Kidney epithelial cell (primary cell): ENCODE measurements at places on chromosomes 7 and 10. TPM values are rescaled to one million over a fixed set of nuclear protein-coding genes. Genes with fewer than 3 reads are reported as not detected.

DNA sequence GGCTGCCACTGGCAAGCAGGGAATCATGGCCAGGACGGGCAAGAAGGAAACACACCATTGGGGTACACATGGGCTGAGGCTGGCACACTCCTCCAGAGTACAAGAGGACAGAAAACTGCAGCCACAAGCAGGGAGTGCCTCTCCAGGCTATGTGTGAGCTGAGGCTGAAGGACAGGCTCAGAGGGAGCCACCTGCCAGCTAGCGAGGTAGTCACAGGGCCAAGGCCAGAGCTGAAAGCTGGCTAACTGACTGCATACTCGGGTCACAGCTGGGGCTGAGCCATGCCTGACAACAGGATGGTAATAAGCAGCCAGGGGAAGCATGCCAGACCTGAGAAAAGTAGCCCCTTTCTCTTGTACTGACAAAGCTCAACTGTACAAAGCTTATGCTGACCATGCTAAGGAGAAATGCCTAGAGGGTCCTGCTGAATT lies 52.0 kb downstream of the KIF5B start:
- DNase-seq = no peak

DNA sequence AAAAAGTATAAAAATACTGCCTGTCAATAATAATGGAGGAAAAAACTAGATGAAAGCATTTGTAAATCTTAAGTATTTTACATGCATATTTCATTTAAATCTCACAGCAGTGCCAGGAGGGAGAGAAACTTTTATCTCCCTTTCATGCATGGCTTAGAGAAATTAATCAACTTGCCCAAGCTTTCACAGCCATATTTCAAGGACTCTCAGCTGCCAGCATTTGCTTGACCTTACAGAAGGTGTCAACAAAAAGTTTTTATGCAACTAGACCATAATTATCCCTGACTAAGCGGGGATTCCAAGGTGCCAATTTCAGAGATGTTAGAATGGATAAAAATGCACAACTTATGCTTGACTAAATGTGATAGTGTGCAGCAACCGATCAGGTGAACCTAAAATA lies 125.4 kb downstream of the ZFAND4 start:
- no peak for DNase-seq

- DNase-seq = no peak
Measured at GRCh38 chr10:18505456-18506118, 145.8 kb downstream of the NSUN6 start.

- DNase-seq = no peak
Measured at GRCh38 chr10:116121640-116122525, 151.1 kb downstream of the GFRA1 start.

DNA sequence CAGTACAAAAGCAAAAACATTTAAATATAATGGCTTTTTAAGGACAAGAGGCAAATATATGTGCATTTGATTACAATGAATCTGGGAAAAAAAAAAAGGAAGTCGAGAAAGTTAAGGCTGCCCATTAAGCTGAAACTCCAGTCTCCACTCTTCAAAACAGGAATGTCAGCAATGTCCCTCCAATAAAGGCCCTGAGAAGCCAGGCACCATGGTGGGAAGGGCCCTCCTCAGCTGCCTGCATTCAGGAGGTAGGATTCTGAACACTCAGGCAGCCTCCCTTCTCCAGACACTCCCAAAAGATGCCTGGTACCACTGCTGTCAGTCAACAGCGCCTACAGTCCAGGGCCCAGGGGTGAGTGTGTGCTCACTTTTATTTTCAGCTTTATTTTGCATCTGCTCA lies 121.3 kb upstream of the MGMT start:
- no peak for DNase-seq

DNA sequence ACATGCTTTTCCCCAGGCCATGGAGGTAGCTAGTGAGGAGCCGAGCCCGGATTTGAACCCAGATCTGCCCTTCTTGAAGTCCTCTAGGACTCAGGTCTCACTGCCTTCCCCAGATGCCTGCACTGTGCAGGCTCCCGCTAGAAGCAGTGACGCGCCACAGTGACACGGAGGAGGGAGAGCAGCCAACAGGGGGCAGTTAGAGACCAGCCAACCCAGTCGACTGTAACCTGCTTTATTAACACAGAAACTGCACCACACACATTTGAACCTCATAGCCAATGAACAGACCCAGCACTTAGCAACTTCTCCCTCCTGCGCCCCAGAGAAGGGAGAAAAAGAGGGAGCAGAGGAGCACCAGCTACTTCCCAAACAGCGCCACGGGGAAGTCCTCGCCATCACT lies 27.4 kb downstream of the PILRA start:
- DNase-seq = no peak

DNA sequence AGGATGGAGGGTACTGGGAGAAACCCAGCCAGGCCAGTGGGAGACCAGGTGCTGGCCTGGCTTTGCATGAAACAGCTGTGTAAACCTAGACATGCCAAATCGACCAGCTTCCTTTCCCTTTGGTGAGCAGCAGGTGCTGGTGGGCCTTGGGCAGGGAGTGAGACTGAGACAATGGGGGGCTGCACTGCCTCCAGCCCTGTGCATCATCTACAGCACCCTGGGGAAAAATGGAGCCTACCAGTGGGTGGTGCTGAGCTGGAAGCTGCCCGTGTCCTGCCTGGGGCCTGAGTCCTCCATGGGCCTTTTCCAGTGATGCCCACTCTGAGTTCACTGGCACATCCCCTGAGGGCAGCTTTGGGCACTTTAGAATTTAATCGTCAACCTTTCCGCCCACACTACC lies 19.2 kb upstream of the DDC start:
- DNase-seq = no peak

GRCh38 chr7:66741-67140 lies 125.6 kb upstream of the FAM20C start:
- no peak for DNase-seq

GRCh38 chr7:936386-937054 lies 18.0 kb downstream of the ADAP1 start:
- no peak for DNase-seq

- no peak for DNase-seq
Measured at GRCh38 chr10:29450405-29450804, 161.5 kb downstream of the LYZL1 start.

GRCh38 chr7:69129524-69129923 lies 468.8 kb upstream of the AUTS2 start:
- DNase-seq = no peak

GRCh38 chr10:110445871-110446270 lies 51.8 kb upstream of the DUSP5 start:
- DNase-seq = no peak

- DNase-seq = no peak
Measured at GRCh38 chr10:93755443-93756116, 2.2 kb upstream of the LGI1 start.

DNA sequence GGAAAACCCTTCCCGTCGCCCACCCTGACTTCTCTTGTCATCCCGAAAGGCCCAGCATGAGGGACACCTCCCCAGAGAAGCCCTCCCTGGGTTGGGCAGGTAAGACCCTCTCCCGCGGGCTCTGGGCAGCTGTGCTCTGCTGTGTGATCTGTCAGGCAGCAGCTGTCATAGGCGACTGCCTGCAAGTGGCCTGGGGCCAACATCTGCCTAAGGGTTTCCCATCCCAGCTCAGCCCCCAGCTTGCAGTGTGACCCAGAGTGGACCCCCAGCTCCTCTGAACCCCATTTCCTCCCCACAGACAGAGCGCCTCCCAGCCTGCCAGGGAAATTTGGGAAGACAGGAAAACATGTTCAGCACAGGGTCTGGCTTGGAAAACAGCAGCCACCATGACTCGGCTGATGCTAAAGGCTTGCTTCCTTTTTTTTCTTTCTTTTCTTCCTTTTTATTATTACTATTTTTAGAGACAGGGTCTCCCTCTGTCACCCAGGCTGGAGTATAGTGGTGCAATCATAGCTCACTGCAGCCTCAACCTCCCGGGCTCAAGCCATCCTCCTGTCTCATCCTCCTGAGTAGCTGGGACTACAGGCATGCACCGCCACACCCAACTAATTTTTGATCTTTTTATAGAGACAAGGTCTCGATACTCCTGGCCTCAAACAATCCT lies 18.3 kb upstream of the TNRC18 start:
- no peak for DNase-seq

DNA sequence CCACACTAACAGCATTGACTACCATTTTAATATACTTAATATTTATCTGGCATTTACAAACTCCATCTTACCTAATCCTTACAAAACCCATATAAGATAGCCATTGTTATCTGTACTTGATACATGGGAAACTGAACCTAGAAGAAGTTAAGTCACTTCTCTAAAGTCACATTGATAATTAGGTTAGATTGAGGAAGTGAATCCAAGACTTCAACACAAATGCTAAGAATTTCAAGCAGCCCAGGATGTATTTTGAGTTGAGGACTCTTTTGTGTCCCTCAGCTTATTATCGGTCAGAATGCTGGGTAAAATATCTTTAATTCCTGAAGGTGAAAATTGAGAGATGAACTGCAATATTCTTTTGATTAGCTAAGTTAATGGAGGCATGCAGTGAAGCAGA lies 465.5 kb downstream of the PHTF2 start:
- DNase-seq = no peak

GRCh38 chr7:106246902-106247711 lies 37.7 kb downstream of the NAMPT start:
- no peak for DNase-seq

DNA sequence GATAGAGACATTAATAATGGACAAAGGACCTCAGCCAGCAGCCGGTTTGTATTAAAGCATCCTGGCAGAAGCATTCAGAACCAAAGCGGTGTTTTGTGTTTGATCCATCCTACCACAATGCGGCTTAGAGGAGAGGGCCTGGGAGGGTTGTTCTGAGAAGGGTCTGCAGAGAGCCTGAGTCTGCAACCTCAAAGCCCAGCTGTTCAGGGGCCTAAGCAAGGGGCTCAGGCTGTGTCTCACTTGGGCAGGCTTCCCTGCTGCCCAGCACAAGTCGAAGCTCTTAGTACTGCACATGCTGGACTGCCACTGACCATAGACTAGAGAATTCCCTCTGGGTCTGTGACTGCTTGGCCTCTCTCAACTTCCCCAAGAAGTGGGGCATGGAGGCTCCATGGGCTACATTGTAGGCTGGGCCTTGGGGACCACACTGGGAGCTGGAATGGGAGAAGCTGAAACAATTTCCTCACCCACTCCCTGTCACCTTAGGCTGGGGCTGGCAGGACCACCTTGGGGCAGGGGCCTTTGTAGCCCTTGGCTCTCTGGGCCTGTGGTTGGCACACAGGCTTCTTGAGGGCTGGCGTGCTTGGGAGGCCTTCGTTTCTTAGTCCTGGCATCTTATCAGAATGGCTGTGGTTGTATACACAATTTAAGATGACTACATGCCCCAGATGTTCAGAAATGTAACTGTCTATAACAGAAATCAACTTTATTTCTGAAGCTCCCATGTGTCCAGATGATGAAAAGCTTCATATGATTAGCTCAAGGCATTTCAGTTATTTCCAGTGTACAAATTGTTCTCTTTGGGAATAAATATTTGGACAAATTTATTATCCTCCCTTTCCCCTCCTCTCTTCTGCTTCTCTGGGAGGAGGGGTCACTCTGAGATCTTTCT lies 44.5 kb downstream of the LRRC18 start:
- DNase-seq = no peak

DNA sequence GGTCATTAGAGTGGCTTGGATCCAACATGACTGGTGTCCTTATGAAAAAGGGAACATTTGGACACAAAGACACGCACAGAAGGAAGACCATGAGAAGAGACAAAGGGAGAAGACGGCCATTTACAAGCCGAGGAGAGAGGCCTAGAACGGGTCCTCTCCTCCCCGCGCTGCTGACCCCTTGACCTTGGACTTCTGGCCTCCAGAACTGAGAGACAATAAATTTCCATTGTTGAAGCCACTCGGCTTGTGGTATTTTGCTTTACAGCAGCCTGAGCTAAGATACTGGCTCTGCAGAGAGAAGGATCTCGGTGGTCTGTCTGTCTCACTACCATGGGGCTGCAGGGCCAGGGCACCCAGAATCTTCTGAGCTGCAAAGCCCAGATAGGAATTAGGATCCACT lies 38.1 kb upstream of the ECHDC3 start:
- DNase-seq = no peak

DNA sequence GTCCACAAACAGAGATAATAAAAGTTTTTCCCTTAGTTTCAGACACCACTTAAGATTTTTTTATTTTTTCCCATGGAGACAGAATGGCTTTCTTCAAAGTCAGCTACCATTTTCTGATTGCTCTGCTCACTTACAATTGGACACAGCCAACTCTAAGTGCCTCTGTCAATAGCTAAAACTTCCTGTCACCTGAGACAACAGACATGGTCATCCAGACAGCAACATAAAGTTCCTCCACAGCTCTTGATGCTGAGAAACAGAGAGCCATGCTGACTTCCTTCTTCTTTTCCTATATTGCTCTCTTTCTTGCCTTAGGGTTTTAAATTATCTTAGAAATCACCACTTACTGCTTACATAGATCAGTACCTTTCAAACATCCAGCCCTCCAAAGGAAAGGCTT lies 12.0 kb downstream of the ZNF800 start:
- no peak for DNase-seq

- DNase-seq = no peak
Measured at GRCh38 chr7:97845622-97846203, 26.5 kb downstream of the ASNS start.

DNA sequence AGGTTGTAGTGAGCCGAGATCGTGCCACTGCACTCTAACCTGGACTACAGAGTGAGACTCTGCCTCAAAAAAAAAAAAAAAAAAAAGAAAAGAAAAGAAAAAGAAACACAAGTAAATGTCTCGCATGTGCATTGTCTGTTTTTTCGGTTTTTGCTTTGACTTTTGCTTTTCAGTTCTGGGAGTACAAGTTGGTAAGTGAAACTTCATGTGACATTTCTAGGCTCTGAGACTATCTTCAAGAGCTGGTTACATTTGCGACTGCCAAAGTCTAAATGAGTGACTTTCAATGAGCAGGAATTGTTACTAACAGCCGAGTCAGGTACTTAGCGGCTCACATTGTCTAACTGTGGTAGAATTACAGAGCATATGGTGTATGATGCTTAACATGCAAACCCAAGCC lies 107.0 kb upstream of the CELF2 start:
- no peak for DNase-seq

- DNase-seq = no peak
Measured at GRCh38 chr7:104130726-104131125, 77.1 kb downstream of the ORC5 start.

DNA sequence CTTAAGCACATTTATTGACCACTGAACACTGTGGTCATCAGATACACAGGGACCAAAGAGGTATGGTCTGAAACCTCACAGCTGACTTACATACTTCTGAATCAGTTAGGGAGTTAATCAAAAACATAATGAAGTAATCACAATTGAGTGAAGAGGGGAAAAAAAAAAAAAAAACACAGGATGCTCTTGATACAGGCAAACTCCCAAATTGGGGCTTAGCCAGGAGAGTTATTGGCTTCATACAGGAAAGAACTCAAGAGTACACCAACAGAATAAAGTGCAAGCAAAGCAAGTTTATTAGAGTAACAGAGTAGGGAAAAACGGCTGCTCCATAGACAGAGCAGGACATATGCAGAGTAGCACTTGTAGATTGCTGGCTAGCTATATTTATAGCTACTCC lies 917.0 kb downstream of the CNTNAP2 start:
- no peak for DNase-seq

- no peak for DNase-seq
Measured at GRCh38 chr7:68457481-68457880, 1140.8 kb upstream of the AUTS2 start.

PAPOLB gene
- 0.13 and 0.14 TPM in 2 replicates for total RNA-seq

PRF1 gene
- not detected in 2 replicates for total RNA-seq

METTL27 gene
- 1.5 and 2.6 TPM in 2 replicates for total RNA-seq

PON3 gene
- not detected in 2 replicates for total RNA-seq

GIMAP8 gene
- not detected in 2 replicates for total RNA-seq

NPSR1 gene
- total RNA-seq = not detected in 2 replicates

NCF1 gene
- total RNA-seq = 1.9 and 2.3 TPM in 2 replicates

GTPBP4 gene
- total RNA-seq = 29.3 and 59.2 TPM in 2 replicates

CLDN4 gene
- 892 and 990 TPM in 2 replicates for total RNA-seq

TLX1 gene
- not detected in 2 replicates for total RNA-seq

EPHB6 gene
- 3.3 and 7.7 TPM in 2 replicates for total RNA-seq

GJD4 gene
- total RNA-seq = not detected in 2 replicates
